ENCODE measurements at places on chromosomes 3 and 15.

DNA sequence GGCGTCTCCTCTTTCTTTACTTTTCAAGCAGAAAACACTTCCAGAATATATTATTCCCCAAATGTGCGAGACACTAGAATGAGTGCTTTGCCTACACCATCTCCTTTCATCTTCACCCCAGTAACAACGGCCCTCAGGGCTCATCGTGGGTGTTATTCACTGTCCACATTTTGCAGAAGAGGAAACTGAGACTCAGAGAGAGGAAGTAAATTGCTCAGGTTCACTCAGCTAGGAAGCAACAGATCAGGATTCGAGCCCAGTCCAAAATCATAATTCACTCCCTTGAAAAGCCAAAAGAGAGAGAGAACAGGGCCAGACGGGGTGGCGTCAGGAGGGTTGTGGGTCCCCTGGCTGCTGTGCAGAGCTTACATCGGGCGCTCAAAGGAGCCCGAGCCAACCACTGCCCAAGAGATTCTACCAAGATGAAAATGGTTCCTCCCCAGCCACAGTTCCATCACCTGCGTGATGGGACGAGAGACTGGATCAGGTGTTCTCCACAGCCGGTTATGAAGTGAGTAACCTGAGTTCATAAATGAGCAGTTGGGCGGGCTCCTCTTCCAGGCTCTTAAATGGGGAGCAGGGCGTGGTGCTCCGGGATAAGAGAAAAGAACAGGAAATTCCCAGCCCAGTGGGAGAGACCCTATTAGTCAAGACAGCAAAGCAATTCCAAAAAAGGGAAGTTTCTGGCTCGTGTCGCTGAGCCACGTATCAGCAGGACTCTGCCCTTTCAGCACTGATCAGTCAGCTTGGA, 48.6 kb upstream of the FLNB start:
- no peak for ATAC-seq

GRCh38 chr15:45534821-45535220, 12.3 kb upstream of the SLC30A4 start:
- no peak for ATAC-seq

- no peak for ATAC-seq
Measured at GRCh38 chr3:45940004-45940780, 3.1 kb upstream of the CXCR6 start.

DNA sequence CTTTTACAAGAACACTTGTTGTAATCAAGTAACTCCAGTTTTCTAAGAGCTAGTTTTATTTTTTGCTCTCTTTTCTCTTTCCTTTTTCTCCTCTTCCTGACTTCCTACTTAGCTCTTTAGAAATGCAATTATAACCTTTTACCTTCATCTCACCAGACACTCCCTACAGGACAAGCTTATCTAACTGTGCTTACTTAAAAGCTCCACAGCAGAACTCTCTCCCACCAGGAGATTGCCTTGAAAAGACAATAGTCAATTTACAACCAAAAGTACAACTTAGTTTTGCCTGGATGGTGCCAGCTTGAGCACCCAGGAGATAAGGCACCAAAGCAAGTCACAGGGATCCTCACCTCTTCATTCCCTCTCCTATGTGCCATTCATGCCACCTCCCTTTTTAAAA, 573.8 kb upstream of the LMCD1 start:
- ATAC-seq, result no peak

DNA sequence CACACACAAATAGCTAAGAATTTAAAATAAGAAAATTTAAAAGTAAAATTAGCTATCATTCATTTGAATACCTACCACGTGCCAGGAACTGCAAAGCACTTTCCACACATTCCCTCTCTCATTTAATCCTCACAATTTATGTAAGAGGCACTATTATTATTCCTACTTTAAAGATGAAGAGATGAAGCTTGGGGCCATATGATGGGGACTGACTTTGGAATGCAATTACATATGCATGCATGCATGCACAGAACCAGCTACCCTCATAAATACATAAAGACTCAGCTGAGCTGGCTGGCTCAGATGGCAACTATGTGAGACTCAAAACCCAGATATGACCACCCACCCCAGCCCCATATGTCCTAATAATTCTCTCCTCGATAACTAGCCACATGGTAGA, 31.7 kb upstream of the THUMPD3 start:
- ATAC-seq, result no peak

DNA sequence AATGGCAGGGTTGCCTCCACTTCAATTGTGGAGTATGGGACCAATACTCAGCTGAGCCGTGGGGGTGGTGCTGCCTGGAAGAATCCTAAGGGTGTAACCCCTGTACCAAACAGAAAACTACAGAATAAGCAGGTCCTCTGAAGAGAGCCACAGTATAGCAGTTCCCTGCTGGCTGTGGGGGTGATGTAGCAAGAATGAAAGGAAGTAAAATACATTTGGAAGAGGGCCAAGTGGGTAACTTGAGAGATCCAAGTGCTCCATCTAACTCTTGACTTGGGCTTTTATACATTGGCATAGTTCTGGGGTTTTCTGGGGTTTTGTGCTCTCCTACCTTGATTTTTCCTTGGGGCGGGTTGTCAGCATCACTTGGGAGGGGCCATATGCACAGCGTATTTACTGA, 341.4 kb downstream of the OTOL1 start:
- no peak for ATAC-seq

- ATAC-seq, result no peak
Measured at GRCh38 chr3:30852833-30853232, 41.6 kb downstream of the GADL1 start.

DNA sequence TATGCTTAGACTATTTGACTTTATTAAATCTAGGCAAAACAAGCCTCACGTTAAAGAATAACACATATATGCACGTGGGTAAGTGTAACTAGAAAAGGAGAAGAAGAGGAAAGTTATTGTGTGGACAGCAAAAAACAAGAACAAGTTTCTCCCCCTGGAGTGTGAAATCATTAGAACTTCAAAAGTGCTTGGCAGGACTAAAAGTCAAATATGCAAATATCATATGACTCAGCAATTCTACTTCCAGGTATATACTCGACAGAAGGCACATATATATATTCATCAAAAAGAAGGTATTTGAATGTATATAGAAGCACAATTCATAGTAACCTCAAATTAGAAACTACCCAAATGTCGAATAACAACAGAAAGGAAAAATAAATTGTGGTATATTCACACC, 68.9 kb upstream of the STXBP5L start:
- no peak for ATAC-seq

DNA sequence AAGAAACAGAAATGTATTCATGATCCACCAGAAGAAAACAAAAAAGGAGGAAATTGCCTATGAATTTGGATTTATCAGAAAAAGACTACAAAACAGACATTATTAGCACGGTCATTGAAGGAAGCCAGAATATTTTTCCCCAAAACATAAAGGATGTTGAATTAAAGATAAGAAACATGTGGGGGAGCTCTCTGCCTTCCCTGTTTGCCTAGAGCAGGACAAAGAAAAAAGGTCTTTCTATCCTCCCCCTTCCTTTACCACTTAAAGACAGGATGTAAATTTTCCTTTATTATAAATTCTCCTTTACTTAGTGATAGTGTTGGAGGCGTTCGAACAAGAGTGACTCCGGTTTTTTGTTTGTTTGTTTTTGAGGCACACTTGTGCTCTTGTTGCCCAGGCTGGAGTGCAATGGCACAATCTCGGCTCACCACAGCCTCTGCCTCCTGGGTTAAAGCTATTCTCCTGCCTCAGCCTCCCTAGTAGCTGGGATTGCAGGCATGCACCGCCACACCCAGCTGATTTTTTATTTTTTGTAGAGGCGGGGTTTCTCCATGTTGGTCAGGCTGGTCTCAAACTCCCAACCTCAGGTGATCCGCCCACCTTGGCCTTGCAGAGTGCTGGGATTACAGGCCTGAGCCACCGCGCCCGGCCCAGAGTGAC, 14.9 kb upstream of the RPN1 start:
- peak; percentile 67 for ATAC-seq
